Glutamatergic neuron (in vitro differentiated cells): ENCODE measurements at places on chromosomes 1 and 21. TPM values are rescaled to one million over a fixed set of nuclear protein-coding genes. Genes with fewer than 3 reads are reported as not detected.
A peak's percentile ranks its signal among the peaks of the same experiment; 100 is the strongest.

- H3K27me3 ChIP-seq, result no peaks in the 10 kb centered on the region
- no peaks in the 10 kb centered on the region for H3K4me1 ChIP-seq
- peaks cover 7% of the 10 kb centered on the region for H3K36me3 ChIP-seq
- DNase-seq, result no peak
Observed at GRCh38 chr1:91752324-91752723, 133.6 kb downstream of the TGFBR3 start.

- DNase-seq, result no peak
- peaks cover 2% of the 10 kb centered on the region for H3K27me3 ChIP-seq
- H3K27ac ChIP-seq, result no peak overlapping the region
- no peak overlapping the region for H3K4me3 ChIP-seq
- H3K4me1 ChIP-seq, result no peaks in the 10 kb centered on the region
Observed at GRCh38 chr1:43878854-43879253, 54.7 kb upstream of the ARTN start.

GRCh38 chr1:236746785-236747184 is 48.3 kb upstream of the MTR start:
- no peaks in the 10 kb centered on the region for H3K4me1 ChIP-seq
- no peaks in the 10 kb centered on the region for H3K27me3 ChIP-seq
- no peaks in the 10 kb centered on the region for H3K36me3 ChIP-seq
- DNase-seq, result no peak
- H3K4me3 ChIP-seq, result no peak overlapping the region
- no peak overlapping the region for H3K27ac ChIP-seq

GRCh38 chr1:89951766-89952604 is 42.9 kb upstream of the ZNF326 start:
- no peaks in the 10 kb centered on the region for H3K27me3 ChIP-seq
- H3K27ac ChIP-seq, result no peak overlapping the region

DNA sequence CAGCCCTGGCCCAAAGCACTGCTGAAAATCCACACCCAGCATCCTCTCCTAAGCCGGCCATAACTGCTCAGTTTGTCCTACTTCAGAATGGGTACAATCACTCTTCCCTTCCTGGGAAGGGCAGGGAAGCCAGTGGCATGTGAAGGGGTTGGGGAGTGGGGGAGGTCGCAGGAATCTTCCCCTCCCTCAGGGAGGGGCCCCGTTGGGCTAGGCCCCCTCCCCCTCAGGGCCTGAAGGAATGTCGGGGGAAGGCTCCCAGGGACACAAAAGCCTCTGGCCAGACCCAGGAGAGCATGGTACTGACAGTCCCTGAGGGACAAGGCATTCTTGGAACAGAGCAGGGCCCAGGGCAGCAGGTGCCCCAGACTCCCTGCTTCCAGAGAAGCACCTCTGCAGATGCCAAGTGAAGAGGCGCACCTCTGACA is 1.2 kb downstream of the ELOVL1 start:
- peaks cover 5% of the 10 kb centered on the region for H3K4me1 ChIP-seq
- no peak overlapping the region for H3K27ac ChIP-seq
- DNase-seq, result no peak
- H3K4me3 ChIP-seq, result peak overlapping the region; percentile 87
- H3K36me3 ChIP-seq, result peaks cover 6% of the 10 kb centered on the region

DNA sequence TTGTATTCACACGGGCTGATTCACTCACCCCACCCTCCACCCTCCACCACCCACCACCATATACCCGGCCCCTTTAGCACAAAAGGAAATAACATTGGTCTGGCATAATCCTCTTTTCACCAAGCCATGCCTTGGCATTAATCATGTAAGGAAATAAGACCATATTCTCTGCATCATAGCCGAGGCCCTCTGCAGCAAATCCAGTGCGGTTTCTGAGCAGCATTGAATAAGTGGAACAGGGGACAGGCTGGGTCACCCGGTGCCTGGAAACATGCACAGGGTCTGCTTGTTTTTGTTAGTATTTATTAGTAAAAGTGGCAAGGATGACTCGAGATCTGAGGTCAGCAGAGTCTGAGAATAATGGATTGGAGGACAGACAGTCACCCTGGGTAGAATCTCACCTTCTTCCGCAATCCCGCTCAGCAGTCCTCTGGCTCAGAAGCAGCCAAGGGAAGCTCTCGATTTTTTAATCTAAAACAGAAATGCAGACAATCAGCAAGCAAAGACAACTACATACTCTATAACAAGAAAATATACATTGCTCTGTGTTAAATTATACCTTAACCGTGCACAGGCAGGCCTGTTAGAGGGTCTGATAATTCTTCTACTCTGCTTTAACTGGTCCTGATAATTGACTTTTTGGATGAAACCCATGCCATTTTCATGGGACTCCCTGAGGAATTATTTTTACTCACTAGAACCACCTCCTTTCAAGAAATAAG is 52.4 kb upstream of the CDC42BPA start:
- H3K36me3 ChIP-seq, result no peaks in the 10 kb centered on the region
- no peak overlapping the region for H3K4me3 ChIP-seq
- peaks cover 2% of the 10 kb centered on the region for H3K4me1 ChIP-seq
- H3K27me3 ChIP-seq, result no peaks in the 10 kb centered on the region
- DNase-seq, result no peak

GRCh38 chr1:18739897-18740296 is 109.3 kb downstream of the PAX7 start:
- peaks cover 5% of the 10 kb centered on the region for H3K27me3 ChIP-seq
- peaks cover 4% of the 10 kb centered on the region for H3K36me3 ChIP-seq
- H3K4me1 ChIP-seq, result no peaks in the 10 kb centered on the region
- H3K4me3 ChIP-seq, result no peak overlapping the region

DNA sequence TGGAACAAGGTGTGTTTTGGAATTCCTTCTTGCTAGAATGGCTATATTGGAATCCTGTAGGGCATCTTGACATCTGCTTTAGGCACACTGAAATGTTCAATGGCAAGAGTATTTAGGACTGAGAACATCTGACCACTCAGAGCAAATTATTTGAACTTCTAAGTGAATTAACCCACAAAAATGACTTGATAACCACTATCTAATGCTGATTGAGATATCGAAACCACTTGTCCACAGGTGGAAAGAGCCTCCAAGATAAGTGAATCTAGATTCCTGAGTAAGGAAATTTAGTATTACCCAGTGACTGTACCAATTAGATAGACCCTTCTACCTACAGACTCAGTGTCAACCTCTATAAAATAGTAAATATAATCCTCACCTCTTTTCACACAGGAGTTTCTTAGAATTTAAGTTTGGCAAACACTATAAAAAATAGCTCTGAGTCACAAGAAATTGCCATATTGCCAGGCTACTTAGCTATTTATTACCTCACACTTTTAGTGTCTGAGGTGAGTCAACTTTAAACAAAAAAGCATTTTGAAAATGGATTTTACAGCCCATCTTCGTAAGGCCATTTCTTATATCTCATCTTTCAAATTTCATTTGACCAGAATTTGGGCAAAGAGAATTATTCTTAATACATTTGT is 421.8 kb downstream of the PTBP2 start:
- H3K36me3 ChIP-seq, result no peaks in the 10 kb centered on the region
- H3K4me3 ChIP-seq, result no peak overlapping the region
- no peak overlapping the region for H3K27ac ChIP-seq
- H3K27me3 ChIP-seq, result no peaks in the 10 kb centered on the region
- peaks cover 35% of the 10 kb centered on the region for H3K4me1 ChIP-seq

DNA sequence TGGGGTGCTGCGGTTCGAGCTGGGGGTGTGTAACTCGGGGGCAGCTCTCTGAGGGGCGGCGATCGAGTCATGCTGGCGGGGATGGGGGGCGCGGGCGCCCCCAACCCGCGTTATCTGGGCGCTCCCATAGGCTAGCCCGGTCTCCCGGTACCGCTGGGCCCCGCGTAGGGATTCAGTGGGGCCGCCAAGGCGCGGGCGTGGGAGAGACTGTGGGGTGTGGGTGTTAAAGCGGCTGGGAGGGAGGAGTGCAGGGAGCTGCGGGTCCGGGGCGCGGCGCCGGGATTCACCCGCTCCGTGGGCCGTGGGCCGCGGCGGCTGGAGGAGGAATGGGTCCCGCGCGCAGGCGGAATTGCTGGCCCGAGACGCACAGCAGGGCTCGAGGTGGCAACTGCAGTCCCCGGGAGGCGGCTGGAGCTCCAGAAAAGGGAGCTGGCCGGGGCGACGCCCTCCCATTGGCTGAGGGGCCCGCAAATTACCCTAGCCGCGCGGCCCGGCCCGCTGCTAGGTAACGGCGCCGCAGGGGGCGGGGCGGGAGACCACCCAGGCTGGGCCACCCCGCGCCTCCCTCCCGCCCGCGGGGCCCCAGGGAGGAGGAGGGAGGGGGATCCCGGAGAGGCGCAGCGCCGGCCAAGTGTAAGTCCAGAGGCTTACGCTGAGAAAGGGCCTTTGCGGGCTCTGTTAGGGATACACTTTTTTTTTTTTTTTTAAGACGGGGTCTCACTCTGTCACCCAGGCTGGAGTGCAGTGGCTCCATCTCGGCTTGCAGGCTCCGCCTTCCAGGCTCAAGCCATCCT is at the start of gene PTCH2:
PTCH2 (minus strand) TSS at position 392 of the 794 bp plus-strand sequence; CDS start at position 71, 321 bp downstream.
- peaks cover 5% of the 10 kb centered on the region for H3K36me3 ChIP-seq
- peak within 1 kb of the TSS; percentile 62 for H3K27ac ChIP-seq
- peak within 1 kb of the TSS; percentile 93 for H3K4me3 ChIP-seq
- peak; percentile 95 for DNase-seq
- peaks cover 15% of the 10 kb centered on the region for H3K4me1 ChIP-seq

- no peak for DNase-seq
- no peak overlapping the region for H3K4me3 ChIP-seq
- no peak overlapping the region for H3K27ac ChIP-seq
- no peaks in the 10 kb centered on the region for H3K4me1 ChIP-seq
- no peaks in the 10 kb centered on the region for H3K27me3 ChIP-seq
- H3K36me3 ChIP-seq, result no peaks in the 10 kb centered on the region
Observed at GRCh38 chr1:239833723-239834122, 258.0 kb upstream of the FMN2 start.

DNA sequence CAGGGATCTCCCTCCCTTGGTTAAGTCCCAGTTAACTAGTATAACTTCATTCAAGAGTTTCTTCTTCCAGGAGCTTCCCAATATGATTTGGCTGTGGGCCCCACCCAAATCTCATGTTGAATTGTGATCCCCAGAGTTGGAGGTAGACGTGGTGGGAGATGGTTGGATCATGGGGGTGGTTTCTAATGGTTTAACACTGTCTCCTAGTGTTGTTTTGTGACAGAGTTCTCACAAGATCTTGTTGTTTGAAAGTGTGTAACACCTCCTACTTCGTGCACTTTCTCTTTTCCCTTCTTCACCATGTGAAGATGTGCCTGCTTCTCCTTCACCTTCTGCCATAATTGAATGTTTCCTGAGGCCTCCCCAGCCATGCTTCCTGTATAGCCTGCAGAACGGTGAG is 251.8 kb upstream of the FGGY start:
- H3K4me3 ChIP-seq, result no peak overlapping the region
- DNase-seq, result no peak
- H3K4me1 ChIP-seq, result no peaks in the 10 kb centered on the region
- H3K27me3 ChIP-seq, result no peaks in the 10 kb centered on the region
- H3K36me3 ChIP-seq, result peaks cover 4% of the 10 kb centered on the region
- no peak overlapping the region for H3K27ac ChIP-seq

DNA sequence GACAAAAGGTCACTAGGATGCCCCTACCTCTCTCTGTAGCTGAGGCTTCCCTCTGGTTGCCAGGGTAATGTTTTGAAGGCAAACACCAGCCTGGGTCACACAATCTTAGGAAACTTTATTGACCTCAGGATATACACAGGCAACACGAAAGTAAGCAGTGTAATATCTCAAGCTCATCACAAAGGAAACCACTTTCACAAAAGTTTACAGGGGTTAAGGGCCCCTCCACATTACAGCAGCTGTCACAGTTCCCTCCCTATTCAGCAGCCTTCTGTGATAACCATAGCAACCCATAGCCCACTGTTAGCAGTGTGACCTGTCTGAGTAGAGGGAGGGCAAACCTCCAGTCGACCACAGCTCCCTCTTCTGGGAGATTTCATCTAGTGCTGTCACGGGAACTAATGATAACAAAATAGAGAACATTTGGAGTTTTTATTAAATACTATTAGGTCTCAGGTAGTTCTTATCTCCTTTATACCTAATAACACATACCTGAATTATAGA is 149.8 kb downstream of the PTPRC start:
- no peaks in the 10 kb centered on the region for H3K36me3 ChIP-seq
- no peak overlapping the region for H3K4me3 ChIP-seq
- no peaks in the 10 kb centered on the region for H3K4me1 ChIP-seq
- no peaks in the 10 kb centered on the region for H3K27me3 ChIP-seq
- peak; percentile 30 for DNase-seq

DNA sequence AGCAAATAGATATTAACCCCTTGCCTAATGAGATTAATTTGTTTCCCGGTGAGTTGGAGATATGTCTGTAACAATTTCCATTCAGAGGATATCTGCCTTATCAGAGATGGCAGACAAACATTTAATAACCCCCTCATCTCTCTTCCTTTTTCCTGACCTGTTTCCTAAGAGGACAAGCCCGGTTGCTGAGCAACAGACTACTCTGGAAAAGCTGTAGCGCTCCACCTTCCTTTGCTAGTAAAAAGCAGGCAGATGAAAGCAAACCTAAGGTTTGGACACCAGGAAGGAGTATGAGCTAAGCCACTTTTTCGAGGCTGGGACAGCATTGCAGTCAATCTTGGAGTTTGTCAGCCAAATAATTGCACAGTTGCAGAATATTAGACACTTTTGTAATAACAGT is 82.4 kb downstream of the RGS21 start:
- H3K27ac ChIP-seq, result no peak overlapping the region
- no peak overlapping the region for H3K4me3 ChIP-seq
- H3K27me3 ChIP-seq, result no peaks in the 10 kb centered on the region
- no peaks in the 10 kb centered on the region for H3K4me1 ChIP-seq
- no peak for DNase-seq

- H3K36me3 ChIP-seq, result no peaks in the 10 kb centered on the region
- H3K27me3 ChIP-seq, result peaks cover 2% of the 10 kb centered on the region
- peaks cover 11% of the 10 kb centered on the region for H3K4me1 ChIP-seq
- DNase-seq, result no peak
- H3K4me3 ChIP-seq, result no peak overlapping the region
- no peak overlapping the region for H3K27ac ChIP-seq
Observed at GRCh38 chr1:7248549-7249199, 463.4 kb downstream of the CAMTA1 start.

GRCh38 chr1:85334962-85335361 is 58.5 kb upstream of the BCL10 start:
- no peak overlapping the region for H3K27ac ChIP-seq
- no peak overlapping the region for H3K4me3 ChIP-seq
- no peak for DNase-seq
- H3K36me3 ChIP-seq, result no peaks in the 10 kb centered on the region
- no peaks in the 10 kb centered on the region for H3K27me3 ChIP-seq

DNA sequence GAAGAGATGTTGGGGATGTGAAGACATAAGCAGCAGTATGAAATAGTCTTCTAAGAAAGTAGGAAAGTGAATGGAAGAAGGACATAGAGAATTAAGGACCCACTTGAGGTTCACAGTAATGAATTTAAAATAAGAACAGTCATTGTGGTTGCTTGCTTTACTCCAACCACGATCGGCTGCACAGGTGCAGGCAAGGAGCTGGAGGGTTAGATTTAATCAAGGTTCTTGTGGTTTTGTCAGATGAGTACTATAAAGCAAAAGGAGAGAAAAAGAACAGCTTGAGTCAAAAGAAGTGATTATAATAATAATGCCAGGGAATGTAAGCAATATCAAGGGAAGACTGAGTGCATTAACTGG is 46.1 kb upstream of the RBM34 start:
- no peaks in the 10 kb centered on the region for H3K4me1 ChIP-seq
- no peak overlapping the region for H3K27ac ChIP-seq
- no peaks in the 10 kb centered on the region for H3K36me3 ChIP-seq
- H3K4me3 ChIP-seq, result no peak overlapping the region
- no peak for DNase-seq

HTR1D gene
- 0.20 TPM for total RNA-seq

GPX7 gene
- total RNA-seq, result 3.5 TPM

TMPRSS15 gene
- total RNA-seq, result not detected

ATP1A4 gene
- total RNA-seq, result not detected

C1orf87 gene
- not detected for total RNA-seq

CD48 gene
- not detected for total RNA-seq
